Stimulated activated CD8-positive, alpha-beta memory T cell treated with anti-CD3 and anti-CD28 coated beads, Interleukin-15, amount 100 ng/mL, for 24 hours (primary cell): ENCODE measurements at places on chromosomes 6 and 20.

DNA sequence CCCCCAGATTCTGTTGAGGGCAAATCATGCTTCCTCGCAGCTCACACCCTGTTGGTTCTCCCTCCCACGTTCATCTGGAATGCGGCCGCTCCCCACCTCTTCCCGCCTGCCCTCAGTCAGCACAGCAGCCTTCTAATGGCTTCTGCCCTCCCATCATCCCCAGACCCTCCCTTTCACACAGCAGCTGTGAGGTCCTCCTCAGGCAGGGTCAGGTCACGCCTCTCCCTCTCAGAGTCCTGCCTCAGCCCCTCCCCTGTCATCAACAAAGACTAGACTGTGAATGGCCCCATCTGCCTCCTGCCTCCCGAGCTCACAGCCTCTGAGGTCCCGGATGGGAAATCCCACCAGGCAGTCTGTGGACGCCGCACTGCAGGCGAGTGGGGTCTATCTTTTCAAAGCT is 7.9 kb upstream of the BHLHE23 start:
- DNase-seq: no peak

- DNase-seq: no peak
Observed at GRCh38 chr20:881051-881782, 34.9 kb downstream of the ANGPT4 start.

DNA sequence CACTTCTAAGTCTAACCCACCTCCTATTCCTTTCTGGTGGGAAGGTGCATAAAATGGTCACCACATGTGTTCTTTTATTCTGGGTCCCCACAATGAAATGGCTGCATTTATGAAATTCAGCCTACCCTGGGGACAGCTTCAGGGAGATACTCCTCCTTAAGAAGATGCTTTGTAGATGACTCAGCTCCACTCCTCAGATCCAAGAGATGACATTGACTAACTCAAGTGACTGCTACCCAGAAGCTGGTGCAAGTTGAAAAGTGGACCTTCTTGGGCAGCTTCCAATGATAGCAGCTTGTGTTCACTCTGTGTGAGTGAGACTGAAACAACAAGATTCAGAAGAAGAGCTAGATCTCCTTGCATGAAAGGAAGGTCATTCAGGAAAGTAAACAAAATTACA is 113.4 kb downstream of the SCP2D1 start:
- no peak for DNase-seq

GRCh38 chr6:49514571-49515484 is 15.1 kb downstream of the GLYATL3 start:
- DNase-seq: no peak

- DNase-seq: no peak
Observed at GRCh38 chr20:43846516-43846905, 68.1 kb upstream of the TOX2 start.

DNA sequence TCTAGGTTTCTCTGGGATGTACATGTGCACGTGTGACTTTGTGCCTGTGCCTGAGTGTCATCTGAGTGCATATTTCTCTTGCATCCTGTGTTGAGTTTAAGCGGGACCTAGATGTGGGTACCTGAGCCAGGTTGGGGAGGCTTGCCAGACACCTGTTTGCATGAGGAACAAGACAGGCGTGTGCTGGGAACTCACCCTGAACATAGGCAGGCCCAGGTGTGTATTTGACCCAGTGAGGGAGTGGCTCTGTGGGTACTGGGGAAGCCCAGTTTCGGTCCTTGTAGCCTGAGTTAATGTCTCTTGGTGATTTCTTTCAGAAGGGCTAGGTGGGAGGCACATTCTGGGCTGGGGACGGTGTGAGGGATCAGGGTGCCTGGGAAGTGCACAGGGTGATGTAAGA is 98.6 kb downstream of the TMEM170B start:
- no peak for DNase-seq

GRCh38 chr20:58752565-58752964 is 60.0 kb downstream of the NPEPL1 start:
- no peak for DNase-seq

DNA sequence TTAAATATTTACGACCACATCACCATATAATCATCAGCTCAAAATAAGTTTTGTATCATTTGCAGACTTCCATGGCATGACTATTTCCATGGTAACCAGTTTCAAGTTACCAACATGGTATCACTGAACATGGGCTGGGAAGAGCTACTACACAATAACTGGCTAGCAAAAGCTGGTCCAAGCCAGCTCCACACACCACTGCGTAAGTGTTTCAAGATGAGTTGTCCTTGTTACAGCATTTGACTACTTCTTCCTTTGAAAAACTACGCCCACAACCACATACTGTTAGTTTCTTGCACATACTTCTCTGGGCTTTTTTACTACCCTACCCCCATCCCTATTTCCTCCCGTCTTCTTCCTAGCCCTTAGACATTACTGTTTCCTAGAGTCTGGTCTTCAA is 8.5 kb downstream of the CD164 start:
- DNase-seq: no peak

DNA sequence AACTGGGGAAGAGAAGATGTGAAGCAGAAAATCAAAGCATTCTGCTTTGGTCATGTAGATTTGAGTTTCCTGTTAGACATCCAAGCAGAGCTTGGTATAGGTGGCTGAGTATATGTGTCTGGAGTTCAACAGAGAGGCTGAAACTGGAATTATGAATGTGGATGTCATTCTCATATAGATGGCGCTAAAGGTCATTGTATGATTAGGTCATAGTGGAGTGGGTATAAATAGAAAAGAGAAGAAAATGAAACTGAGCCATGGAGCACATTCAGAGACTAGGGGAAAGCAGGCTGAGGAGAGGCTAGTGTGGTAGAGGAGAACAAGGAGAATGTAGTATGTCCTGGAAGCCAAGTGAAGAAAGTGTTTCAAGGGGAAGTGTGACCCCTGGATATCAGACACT is 295.6 kb upstream of the PLN start:
- DNase-seq: no peak

GRCh38 chr6:98547634-98548033 is 286.7 kb upstream of the POU3F2 start:
- no peak for DNase-seq

- DNase-seq: no peak
Observed at GRCh38 chr20:52172392-52173047, 19.1 kb downstream of the ZFP64 start.

DNA sequence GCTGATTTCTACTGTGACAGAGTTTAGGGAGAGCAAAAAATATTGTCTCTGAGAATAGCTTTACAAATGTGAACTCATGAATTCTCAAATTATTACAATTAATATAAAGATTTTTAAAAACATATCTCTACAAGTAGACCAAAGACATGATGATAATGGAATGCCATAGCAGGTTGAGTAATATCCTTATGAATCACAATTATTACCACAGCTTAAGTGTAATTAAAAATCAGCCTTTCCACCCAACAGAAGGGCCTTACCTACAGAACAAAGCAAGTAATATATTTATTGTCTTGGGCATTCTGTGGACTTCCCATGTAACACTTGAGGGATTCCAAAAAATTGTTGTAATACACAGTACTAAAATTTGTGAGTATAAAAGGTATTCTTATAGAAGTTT is 1099.6 kb upstream of the GJE1 start:
- DNase-seq: no peak

DNA sequence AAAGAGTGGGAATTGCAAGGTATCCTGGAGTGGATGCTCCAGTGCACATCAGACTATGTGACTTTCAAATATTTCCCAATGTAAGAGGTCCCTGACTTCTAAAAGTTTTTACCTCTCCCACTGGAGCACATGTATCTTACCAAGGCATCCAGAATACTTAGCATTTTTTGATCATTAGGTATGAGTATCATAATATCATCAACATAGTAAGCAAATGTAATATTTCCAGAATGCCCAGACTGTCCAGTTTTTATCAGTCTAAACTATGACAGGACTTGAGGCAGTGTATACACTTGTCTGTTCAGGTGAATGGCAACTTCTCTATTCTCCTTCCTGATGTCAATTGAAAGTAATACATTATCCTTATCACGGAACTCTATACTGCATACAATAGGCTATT is 924.6 kb upstream of the GJE1 start:
- no peak for DNase-seq

DNA sequence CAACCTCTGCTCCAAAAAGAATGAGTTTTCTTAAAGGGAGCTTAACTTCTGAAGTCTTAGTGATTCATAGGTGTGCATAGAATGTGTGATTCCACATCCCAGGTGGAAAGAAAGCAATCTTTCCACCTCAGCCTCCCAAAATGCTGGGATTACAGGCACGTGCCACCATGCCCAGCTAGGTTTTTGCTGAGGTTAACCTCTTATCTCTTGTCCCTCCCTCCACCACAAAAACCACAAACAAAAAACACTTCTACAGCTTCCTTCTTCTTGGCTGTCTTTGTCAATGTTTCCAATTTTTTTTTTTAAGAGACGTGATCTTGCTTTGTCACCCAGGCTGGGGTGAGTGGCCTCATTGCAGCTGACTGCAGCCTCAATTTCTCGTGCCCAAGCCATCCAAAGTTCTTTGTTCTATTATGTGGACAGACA is 8.1 kb upstream of the CSE1L start:
- DNase-seq: no peak

DNA sequence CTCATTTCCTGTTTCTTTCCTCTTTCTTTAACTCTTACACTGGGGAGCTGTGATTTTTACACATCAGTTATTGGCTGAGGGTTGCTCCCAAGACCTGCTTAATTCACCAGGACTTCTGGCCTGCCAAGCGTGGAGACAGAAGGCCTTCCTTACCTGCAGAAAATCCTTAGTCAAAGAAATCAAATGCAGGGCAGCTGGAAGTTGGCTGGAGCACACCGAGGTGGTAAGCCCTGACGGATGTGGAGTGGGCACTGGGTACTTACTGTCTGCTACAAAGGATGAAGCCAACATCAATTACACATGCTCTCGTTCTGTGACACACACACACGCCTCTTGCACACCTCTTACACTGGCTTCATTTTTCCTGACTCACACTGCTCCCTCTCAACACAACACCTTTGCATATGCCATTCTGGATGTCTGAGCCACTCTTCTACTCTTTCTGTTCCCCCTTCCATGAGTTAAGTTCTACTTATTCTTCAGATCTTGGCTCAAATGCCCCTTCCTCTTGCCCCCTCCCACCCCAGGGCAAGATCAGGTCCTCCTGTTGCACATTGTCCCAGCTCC is 61.6 kb downstream of the TTI1 start:
- no peak for DNase-seq

DNA sequence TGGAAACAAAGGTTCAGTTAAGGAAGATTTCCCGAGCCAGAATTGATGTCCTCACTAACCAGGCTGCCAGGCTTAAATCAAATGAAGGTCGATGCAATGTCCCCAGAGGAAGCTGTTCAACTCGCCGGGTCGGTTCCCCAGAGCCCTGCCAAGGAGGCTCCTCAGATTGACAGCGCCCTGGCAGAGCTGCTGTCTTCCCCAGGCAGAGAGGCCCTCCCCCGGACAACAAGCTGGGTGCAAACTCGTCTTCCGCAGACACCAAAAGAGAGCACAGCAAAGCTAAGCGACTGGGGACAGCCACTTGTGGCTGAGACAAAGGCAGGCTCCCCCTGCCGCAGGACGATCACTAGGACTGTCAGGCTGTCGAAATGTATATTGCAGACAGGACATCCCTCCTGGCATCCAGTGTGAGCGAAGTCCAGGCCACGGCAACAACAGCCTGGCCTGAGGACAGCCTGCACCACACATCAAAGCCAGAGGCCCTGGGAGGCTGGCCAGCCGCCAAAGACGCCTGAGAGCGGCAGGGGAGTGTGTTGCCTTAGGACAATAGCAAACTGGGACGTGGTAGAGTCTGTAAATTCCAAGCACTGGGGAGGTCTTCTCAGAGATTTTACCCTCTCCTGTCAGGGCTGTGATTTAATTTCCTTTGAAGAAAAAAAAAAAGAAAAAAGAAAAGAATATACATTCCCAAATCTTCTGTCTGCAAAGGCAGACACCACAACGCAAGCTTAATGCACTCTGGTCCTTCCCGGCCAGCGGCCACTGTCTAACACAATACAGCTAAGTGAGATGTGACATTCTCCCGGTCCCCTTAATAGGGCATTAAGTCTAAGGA is 99.1 kb downstream of the HIVEP2 start:
- DNase-seq: no peak
